ENCODE measurements at places on chromosomes 5 and 9.

- no peak for DNase-seq
Measured at GRCh38 chr9:3138231-3139229, 294.6 kb upstream of the PUM3 start.

GRCh38 chr5:131769961-131770360 is 26.9 kb downstream of the FNIP1 start:
- no peak for DNase-seq

GRCh38 chr5:178595150-178595549 is 5.0 kb upstream of the COL23A1 start:
- no peak for DNase-seq

DNA sequence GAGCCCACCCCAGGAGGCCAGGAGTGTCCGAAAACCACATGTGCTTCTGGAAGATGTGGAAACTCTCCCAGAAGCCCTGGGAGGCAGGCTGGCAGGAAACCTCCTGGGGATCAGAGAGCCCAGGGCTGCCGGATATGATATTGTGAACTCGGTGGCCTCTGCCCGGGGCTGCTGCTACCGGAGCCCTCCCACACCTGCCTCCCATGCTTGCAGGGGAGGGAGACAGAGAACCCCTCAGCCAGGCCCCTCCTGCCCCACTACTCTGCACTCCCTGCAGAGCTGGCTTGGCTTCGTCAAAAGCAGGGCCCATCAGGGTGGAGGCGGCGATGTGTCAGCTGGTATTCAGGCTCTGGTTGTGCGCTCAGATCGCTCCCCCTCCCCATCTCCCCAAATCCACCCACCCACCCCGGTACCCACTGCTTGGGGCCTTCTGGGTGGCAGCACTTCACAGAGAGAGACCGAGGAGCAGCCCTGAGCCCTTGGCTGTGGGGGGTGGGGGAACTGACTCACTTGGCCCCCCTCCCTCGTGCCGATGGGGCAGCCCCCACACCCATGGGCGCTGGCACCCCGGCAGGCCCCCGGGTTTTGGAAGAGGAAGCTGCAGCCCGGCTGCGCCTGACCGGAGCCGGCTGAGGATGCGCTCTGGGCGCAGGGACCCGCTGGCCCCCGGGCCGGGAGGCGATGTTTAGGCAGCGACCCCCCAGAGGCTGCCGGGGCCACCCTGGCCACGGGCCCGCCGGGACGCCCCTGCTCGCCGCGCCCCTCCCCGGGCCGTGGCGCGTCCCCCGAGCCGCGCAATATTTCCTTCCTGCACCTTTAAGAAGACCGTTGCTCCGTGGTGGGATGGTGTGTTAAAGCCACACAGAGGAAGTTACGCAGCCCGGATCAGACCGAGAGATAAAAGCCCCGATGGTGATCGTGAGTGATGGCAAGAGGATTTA is 786 bp upstream of the NTNG2 start:
- DNase-seq: no peak

DNA sequence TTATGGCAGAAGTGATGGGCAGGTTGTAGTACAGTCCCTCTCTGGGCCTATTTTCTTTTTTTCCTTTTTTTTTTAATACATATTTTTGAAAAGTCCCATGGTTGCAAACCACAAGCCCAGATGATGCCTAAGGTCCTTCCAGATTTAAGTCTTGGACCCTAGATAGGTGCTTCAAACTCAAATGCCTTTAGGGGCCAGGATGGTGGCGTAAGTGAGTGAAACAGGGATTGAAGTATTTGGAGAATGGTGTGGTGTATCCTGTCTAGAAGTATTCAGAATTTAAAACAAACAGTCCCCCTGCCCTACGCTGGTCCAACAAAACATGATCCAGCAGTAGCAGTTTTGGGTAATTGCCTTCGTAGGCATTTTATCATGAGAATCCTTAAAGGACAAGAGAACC is 2.2 kb downstream of the TIGD6 start:
- DNase-seq: no peak

DNA sequence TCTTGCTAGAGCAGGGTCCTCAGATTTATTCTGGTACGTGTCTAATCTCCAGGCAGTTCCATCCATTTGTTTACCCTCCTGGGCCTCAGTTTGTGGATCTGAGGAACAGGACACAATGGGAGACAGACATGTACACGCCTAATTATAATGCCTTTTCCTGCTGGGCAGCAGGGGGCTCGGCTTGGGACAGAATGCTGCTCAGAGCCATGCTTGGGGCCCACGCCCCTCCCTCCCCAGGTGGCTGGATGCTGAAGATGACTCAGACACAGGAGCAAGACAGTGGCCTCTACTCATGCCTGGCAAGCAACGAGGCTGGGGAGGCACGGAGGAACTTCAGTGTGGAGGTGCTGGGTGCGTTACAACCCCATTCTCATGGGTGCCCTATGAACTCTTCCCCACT is 72.7 kb upstream of the ASS1 start:
- no peak for DNase-seq

DNA sequence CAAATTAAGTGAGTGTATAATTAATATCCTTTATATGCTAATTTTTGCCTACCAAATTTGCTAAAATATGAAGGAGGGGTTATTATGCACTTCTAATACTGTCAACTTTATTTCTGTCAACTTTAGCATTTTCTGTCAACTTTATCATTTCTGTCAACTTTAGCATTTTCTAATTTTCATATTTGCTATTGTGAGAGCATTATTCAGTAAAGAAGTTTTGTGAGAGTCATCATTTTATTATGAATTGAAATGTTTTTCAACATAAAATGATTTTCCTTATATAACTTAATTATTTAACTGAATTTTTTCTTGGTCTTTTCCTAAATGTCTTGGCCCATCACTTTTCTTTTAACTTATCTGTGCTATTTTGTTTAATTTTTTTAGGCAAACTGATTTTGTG is 58.2 kb downstream of the FBXO4 start:
- DNase-seq: no peak

GRCh38 chr5:41967401-41967800 is 42.3 kb downstream of the FBXO4 start:
- DNase-seq: no peak

GRCh38 chr5:34576891-34577666 is 79.0 kb upstream of the RAI14 start:
- DNase-seq: no peak

- DNase-seq: no peak
Measured at GRCh38 chr9:9913276-9913832, 699.4 kb downstream of the PTPRD start.
